ENCODE measurements at places on chromosomes 7 and 10.

- peak; percentile 29 for DNase-seq
Measured at GRCh38 chr7:95545007-95545615, 51.2 kb downstream of the PDK4 start.

DNA sequence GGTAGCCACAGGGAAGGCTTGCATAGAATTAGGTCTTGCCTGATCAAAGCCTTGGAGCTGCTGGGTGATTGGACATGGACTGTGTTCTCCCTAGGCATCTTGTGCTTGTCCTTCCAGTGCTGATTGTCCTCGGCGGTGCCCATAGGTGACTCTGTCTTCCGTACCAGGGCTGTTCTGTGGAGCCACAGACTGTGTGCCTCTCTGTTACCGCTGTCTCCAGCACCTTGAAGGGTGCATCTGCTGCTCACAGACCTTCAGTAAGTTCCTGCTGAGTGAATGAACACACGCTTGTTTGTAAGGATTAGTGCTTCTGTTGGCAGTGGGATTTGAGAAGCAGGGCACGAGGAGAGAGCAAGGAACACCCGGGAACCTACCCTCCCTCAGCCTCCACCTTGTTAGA is 116.7 kb downstream of the CELF2 start:
- DNase-seq, result no peak

- peak; percentile 71 for DNase-seq
Measured at GRCh38 chr7:94655848-94656657, at the start of gene SGCE. TSS of gene SGCE (minus strand) at chr7:94656133. CDS start at chr7:94656098, 35 bp downstream.

DNA sequence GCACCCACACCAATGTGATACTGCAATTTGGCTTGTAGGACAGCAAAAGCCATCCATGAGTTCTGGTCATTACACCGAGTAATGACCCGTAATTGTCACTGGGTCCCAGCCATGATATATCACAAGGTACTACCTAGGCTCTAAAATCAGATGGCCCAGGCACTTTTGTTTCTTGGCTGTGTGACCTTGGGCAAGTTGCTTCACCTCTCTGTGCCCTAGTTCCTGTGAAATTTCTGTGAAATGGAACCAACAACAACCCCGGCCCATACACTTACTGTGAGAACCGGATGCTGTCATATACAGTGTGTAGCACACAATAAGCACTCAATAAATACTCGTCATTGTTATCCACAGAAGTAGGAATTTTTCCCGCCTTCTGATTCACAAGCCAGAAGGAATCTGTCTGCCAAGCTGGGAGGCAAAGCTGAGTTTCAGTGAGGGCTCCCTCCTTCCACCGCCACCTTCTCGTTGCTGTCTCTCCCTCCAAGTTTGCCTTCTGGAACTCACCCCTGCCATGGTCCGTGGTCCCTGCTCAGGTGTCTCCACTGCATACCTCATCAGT is 6.4 kb upstream of the CYTH3 start:
- no peak for DNase-seq

DNA sequence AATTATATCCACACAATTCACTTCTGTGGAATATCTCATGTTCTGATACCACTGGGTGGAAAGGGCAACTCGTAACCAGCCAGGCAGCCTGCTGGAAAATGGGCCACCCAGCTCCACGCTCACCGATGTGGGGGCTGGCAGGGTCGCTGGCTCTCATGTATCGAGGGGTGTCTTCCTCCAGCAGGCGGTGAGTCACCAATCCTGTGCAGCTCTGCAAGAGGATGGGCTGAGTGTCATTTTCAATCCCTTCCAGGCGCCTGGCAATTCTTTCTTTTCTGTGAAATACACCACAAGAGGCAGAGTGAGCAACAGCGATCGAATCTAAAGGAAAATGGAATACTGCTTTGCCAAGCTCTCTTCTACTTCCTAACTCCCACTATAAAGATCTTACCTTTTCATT is 80.1 kb downstream of the SVIL start:
- no peak for DNase-seq

DNA sequence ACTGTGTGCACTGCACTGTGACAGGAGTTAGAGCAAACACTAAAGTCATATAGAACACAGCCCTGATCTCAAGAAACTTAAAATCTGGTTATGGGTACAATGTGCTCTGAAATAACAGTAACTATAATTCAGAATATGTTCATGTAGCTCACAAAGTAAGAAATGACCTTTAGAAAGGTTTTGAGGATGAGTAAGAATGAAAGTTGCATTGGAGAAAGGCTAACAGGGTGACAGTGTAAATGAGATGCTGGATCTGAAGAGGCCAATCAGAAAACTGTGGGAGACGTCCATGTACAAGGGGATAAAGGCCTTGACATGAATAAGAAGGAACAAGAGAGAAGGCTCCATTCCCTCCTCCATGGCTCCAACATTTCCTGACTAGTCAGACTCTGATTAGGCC is 124.7 kb downstream of the GRM3 start:
- no peak for DNase-seq
